ENCODE measurements at places on chromosomes 11 and 22. TPM values are rescaled to one million over a fixed set of nuclear protein-coding genes. Genes with fewer than 3 reads are reported as not detected.

The TRIM22 gene
- 128 TPM for total RNA-seq

- DNase-seq = no peak
Observed at GRCh38 chr11:47410370-47411264, 2.2 kb downstream of the SLC39A13 start.

DNA sequence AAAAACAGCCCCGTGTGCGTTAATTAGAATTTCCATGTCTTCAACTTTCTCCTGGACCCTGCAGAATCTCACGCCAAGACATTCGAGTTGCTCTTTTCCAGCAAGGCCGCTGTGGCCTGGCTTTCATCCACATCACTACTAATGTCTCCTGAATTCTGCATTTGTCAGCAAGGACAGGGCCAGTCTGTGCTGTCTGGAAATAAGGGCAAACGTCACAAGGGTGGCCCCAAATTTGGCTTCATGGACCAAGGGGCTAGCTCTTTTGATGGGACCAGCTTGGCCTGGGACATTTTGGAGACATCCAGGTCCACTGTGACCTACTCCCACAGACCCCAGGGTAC lies 33.4 kb downstream of the KCNQ1OT1 start:
- DNase-seq = no peak

GRCh38 chr22:45212306-45212709 lies 28.4 kb downstream of the KIAA0930 start:
- no peak for DNase-seq

- DNase-seq = no peak
Observed at GRCh38 chr11:93034031-93034722, 64.7 kb downstream of the MTNR1B start.

DNA sequence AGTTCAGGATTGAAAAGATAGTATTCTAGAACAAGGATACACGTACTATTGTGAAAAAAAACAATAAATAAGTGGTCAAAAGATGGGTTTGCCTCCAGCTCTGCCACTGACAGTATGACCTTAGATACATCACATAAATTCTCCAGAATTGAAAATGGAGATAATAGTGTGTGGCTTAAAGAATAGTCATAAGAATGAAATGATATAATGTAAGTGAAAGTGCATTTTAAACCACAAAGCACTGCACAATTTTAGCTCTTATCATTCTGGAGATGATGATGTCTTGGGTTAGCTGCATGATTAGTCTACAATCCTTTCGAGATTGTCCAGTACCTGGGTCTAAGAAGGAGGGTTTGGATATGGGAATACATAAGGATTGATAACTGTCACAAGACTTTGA lies 21.9 kb upstream of the CEP295 start:
- DNase-seq = no peak

- no peak for DNase-seq
Observed at GRCh38 chr11:251550-251949, 14.8 kb downstream of the PSMD13 start.
